ENCODE measurements at places on chromosomes 13 and 19.

GRCh38 chr13:60511637-60512036 is 114.6 kb downstream of the TDRD3 start:
- no peak for DNase-seq

- no peak for DNase-seq
Measured at GRCh38 chr13:57631596-57632275, at the start of gene PCDH17. PCDH17 (plus strand) TSS chr13:57631744; CDS start chr13:57632547, 803 bp downstream.

DNA sequence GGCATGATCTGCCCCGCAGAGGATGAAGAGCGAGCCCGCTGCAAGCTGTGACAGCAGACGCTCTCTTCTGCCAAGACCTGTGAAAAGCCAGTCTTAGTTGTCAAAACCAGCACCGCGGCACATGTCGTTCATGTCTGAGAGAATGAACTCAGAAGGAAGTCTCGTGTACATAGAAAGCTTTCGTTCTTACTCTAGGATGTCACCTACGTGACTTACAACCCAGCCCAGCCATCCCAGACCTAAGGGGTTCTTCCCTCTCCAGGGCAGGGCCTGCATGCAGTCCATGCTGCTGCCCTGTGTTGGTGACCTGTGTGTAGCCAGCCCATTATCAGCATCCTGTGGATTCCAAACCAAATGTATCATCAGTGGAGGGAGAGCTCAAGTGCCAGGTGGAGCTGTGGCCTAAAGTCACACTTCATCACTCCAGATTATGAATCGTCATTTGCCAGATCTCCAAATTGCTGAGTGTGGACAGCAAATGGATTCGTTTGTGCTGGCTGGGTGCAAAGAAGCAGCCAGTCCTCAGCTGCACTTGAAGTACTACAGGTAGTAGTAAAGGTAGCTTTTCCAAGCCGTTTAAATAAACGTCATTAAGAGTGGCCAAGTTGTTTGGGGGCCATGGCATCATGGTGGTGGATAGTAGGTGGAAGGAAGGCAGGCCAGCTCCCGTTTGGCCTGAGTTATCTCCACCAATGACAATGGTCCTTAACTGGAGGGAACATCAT is 73.9 kb upstream of the GPR183 start:
- no peak for DNase-seq

- no peak for DNase-seq
Measured at GRCh38 chr13:56670563-56670962, 470.2 kb upstream of the PRR20A start.
